ENCODE measurements at places on chromosomes 11 and 22.

DNA sequence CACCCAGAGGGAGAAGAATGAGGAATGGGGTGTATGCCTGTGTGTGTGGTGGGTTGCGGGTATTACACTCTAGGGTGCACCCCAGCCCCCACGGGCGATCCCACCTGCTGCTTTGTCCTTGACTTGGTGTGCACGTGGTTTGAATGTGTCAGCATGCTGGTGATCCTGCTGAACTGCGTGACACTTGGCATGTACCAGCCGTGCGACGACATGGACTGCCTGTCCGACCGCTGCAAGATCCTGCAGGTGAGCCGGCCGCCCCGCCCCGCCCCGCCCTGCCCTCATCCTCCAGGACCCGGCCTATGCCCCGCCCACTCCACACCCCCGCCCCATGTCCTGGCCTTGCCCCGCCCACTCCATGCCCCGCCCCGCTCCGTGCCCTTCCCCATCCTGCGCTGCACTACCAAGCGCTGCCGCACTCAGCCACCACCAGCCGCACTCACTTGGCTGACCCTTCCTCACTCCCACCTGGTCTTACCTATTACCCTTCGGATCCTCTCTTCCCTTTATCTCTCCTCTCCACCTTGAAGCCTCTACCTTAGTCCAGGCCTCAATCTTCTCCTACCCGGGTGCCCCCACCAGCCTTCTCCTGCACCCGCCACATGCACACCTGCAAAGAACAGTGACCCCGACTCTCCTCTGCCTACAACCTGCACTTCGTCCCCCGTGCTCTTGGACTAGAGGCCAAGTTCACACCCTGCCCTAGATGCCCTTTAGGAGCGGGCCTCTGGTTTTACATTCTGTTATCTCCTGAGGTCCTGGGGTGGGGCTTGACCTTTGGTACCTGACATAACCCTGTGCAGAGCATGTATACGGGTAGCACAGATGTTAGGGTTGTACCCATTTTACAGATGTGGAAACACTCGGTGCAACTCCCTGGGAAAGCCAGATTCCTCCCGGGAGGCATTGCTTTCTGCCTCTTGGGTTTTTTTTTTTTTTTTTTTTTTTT lies 27.7 kb downstream of the CACNA1I start:
- peak; percentile 42 for DNase-seq

DNA sequence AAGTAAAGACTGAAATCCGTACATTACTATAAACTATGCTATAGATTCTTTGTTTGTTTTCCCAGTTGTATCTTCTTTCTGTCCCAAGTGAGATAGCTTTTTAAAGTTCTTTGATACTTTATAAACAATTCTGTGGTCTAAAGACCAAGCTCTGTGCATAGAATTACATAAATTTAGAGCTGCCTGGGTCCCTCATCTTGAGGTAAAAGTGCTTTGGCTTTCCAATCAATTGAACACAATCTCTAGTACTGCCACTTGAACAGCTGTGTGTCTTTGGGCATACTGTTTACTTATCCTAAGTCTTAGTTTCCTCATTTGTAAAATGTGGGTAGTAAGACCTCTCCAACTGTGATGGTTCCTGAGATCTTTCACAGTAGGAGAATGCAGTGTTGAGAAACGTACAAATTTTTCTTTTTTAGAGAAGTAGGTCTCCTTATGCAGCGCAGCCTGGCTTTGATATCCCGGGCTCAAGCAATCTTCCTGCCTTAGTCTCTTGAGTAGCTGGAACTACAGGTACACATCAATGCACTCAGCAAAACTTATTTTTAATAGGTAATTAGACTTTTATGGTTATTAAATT lies 2.5 kb upstream of the EED start:
- DNase-seq, result no peak

DNA sequence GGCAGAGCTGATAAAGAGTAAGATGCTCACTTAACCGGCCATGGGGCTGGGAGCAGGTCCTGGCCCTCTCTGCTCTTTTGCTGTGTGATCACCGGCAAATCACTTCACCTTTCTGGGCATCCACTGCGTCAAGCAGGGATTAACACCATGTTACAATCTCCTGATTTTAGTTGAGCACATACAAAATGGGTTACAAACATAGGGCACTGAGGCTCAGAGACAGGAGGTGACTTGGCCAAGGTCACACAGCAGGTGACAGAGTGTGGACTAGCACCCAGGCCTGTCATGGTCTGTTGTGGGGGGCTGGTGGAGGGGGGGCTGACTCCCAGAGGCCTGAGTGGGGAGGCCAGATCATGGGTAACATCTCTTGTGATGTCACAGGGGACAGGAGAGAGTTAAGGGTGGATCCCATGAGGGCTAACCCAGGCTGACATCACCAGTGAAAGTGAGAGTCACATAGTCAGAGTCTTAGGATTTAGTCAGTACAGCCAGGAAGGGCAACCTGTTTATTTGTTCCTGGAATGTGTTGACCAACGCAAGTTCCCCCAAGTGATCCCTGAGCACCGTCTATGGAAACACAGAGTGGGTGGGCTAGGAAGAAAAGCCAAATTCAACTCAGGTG lies 27.8 kb downstream of the GDPD5 start:
- DNase-seq, result no peak

- peak; percentile 17 for DNase-seq
These were observed 32.0 kb downstream of the EXPH5 start for GRCh38 chr11:108561535-108561991.

- no peak for DNase-seq
These were observed 465.2 kb downstream of the MIAT start for GRCh38 chr22:27122574-27122973.
